ENCODE measurements at places on chromosomes 12 and 14.

DNA sequence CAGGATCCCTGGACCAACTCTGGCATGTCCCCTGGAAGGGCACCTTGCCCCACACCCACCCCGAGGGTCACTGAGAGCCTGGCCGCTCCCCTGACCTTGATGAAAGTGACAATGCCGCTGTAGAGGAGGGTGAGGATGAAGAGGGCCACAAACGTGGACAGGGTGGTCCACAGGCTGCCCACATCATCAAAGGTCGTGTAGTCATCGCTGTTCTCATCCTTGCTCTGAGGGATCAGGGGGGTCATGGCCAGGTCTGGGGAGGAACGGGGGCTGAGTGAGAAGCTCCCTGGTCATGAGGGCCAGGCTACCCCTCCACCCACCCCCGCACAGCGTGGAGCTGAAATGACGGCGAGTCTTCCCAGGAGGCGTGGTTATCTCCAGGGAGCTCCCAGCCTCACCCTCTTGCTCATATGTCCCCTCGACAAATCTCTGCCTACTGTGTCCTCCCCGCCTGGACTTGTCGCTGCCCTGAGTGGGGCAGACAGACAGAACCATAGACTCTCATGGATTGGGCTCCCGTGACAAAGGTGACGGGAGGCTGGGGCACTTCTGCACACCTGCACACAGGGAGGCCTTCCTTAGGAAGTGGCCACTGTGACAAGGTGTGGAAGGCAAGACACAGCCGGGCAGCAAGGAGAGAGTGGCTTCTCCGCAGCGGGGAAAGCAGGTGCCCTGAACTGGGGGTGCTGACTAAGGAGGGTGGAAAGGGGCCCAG, 311.1 kb downstream of the TMEM121 start:
- no peak for DNase-seq

DNA sequence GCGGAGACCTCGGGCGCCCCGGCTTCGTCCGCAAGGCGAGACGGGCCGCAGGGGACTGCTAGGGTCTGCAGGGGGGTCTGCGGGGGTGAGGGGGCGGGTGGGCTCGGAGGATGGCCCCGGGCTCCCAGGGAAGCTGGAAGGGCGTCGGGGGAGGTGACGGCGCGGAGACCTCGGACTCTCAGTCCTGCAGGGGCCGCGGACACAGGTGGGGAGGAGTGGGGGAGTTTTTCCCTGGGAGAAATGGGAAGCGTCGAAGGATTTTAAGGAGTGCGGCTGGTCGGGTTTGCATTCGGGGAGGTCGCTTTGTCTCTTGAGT, 25.9 kb downstream of the ZBTB42 start:
- no peak for DNase-seq

- DNase-seq = no peak
Measured at GRCh38 chr12:88111074-88111652, 30.7 kb downstream of the CEP290 start.

- DNase-seq = no peak
Measured at GRCh38 chr12:89968151-89968700, 259.6 kb upstream of the ATP2B1 start.

- no peak for DNase-seq
Measured at GRCh38 chr14:51805541-51805940, 54.9 kb upstream of the GNG2 start.

GRCh38 chr14:93954900-93955849, 21.2 kb downstream of the ASB2 start:
- peak; percentile 26 for DNase-seq

- DNase-seq = no peak
Measured at GRCh38 chr12:27580561-27581330, 56.7 kb downstream of the PPFIBP1 start.

All from esophagus squamous epithelium (tissue), 5 donors.